Stimulated activated CD4-positive, alpha-beta T cell treated with anti-CD3 and anti-CD28 coated beads, Interleukin-15, amount 100 ng/mL, for 24 hours (primary cell): ENCODE measurements at places on chromosomes 16 and 17.

- no peak for DNase-seq
These were observed 4.6 kb downstream of the CIITA start for GRCh38 chr16:10881479-10882030.

- DNase-seq, result no peak
These were observed 2.9 kb downstream of the EPN3 start for GRCh38 chr17:50535407-50535806.

DNA sequence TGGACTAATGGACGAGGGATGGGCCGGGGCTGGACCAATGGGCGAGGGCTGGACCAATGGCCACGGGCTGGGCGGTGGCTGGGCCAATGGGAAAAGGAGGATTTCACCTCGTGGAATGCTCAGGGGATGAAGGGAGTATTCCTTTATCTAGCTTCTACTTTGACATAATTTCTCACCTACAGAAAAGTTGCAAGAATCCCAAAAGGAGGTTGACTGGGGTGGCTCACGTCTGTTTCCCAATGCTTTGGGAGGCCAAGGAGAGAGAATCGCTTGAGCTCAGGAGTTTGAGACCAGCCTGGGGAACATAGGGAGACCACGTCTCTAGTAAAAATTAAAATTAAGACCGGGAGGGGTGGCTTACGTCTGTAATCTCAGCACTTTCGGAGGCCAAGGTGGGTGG lies 5.7 kb upstream of the FLYWCH1 start:
- no peak for DNase-seq

DNA sequence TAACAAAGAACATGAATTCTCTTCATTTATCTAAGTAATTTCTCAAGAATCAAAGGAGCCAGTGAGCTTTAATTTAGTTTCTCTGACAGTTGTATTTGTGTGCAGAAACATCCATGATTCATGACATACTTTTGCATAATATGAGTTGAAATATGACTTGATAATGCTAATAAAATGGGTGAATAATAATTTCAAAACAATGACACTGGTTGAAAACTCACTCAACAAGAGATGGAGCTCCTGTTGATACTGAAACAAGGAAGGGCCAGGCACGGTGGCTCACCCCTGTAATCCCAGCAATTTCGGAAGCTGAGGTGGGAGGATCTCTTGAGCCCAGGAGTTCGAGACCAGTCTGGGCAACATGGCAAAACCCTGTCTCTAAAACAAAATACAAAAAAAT lies 147.0 kb downstream of the MAP2K6 start:
- DNase-seq, result no peak

- no peak for DNase-seq
These were observed 4.8 kb upstream of the SHISA9 start for GRCh38 chr16:12896562-12896961.

- no peak for DNase-seq
These were observed 191.5 kb upstream of the RPL38 start for GRCh38 chr17:74011966-74012365.

GRCh38 chr16:4313563-4314531 lies 2.0 kb upstream of the GLIS2 start:
- peak; percentile 40 for DNase-seq

DNA sequence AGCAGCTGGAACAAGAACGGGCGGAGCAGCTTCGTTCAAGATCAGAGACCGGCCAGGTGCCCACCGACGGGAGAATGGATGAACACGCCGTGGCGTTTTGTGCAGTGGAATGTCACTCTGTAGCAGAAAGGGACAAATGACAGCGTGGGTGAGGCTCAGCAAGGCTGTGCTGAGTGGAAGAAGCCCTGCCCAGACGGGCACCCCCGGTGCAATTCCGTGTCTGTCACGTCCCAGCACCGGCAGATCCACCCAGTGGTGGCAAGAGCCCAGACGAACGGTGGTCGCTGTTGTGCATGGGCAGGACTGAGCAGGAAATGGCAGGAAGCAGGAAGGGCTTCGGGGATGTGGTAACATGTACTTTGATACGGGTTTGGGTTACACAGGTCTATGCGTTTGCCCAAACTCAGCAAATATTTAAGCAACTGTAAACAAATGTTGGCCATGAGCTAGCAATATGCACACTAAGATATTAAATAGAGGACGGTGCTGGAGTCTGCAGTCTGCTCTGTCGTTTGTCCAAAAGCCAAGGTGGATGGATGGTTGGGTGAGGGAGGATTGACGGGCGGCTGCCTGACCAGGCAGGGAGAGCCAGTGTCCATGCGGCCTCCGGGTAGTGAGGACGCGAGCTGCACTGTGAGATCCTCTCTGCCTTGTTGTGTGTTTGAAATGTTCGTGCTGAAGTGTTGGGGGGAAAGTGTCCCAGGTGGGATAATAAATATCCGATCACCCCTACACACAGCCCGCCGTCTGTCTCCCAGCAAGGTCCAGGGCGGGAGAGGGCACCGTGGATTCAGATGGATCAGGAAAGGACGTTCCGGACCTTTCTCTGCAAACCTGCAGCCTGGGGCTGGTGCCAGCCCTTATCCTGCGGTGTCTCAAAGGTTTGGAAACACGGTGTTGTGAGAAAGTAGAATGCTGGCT lies 48.4 kb downstream of the COX4I1 start:
- DNase-seq, result no peak
